Sigmoid colon (tissue), 7 donors: ENCODE measurements at places on chromosomes 4 and X. TPM values are rescaled to one million over a fixed set of nuclear protein-coding genes. Genes with fewer than 3 reads are reported as not detected.

GRCh38 chr4:174080361-174080760 lies 203.1 kb downstream of the FBXO8 start:
- H3K4me3 ChIP-seq, result no peak overlapping the region
- no peaks in the 10 kb centered on the region for H3K27me3 ChIP-seq
- H3K27ac ChIP-seq, result no peak overlapping the region
- H3K36me3 ChIP-seq, result no peaks in the 10 kb centered on the region
- peaks cover 7% of the 10 kb centered on the region for H3K4me1 ChIP-seq

SOX3 gene
- not detected for total RNA-seq

- no peaks in the 10 kb centered on the region for H3K4me1 ChIP-seq
- no peak for DNase-seq
- no peaks in the 10 kb centered on the region for H3K36me3 ChIP-seq
- H3K4me3 ChIP-seq, result no peak overlapping the region
- H3K27ac ChIP-seq, result no peak overlapping the region
- H3K27me3 ChIP-seq, result no peaks in the 10 kb centered on the region
Observed at GRCh38 chr4:153809916-153810810, 21.3 kb upstream of the SFRP2 start.

SEPSECS gene
- 7.9 TPM for total RNA-seq

TRAM1L1 gene
- 1.3 TPM for total RNA-seq

GRCh38 chr4:69058410-69059059 lies 37.7 kb upstream of the UGT2B7 start:
- H3K27me3 ChIP-seq, result no peaks in the 10 kb centered on the region
- H3K4me3 ChIP-seq, result no peak overlapping the region
- H3K4me1 ChIP-seq, result no peaks in the 10 kb centered on the region
- H3K36me3 ChIP-seq, result no peaks in the 10 kb centered on the region
- no peak for DNase-seq

- DNase-seq, result no peak
- H3K27ac ChIP-seq, result no peak overlapping the region
- H3K4me3 ChIP-seq, result no peak overlapping the region
- no peaks in the 10 kb centered on the region for H3K27me3 ChIP-seq
- H3K4me1 ChIP-seq, result no peaks in the 10 kb centered on the region
Observed at GRCh38 chr4:161704040-161704439, 459.8 kb downstream of the FSTL5 start.

DNA sequence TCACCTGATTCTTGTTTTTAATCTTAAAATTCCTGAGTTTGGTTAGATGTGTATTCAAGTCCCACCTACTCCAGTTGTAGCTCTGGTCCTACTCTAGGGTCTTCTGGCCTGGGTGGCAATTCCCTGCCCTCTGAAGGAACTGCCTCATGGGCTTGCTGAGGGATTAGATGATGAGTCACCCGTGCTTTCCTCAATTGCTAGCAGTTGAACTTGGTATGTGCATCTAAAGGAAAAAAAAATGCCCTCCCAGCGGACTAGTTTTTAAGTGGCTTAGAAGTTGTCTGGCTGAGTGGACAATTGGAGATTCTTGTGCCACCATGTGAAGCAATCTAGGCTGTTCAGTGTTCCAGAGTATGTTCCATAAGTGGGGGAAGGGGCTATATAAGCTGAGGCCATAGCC lies 127.0 kb downstream of the CCNG2 start:
- no peak overlapping the region for H3K4me3 ChIP-seq
- no peaks in the 10 kb centered on the region for H3K36me3 ChIP-seq
- no peaks in the 10 kb centered on the region for H3K4me1 ChIP-seq
- H3K27me3 ChIP-seq, result no peaks in the 10 kb centered on the region
- DNase-seq, result no peak
- no peak overlapping the region for H3K27ac ChIP-seq

ZRSR2 gene
- total RNA-seq, result 10.0 TPM

GRCh38 chrX:153507484-153508178 lies 9.8 kb upstream of the ATP2B3 start:
- no peaks in the 10 kb centered on the region for H3K36me3 ChIP-seq
- no peak overlapping the region for H3K27ac ChIP-seq
- H3K27me3 ChIP-seq, result no peaks in the 10 kb centered on the region
- peak; percentile 90 for DNase-seq
- no peaks in the 10 kb centered on the region for H3K4me1 ChIP-seq

PASD1 gene
- total RNA-seq, result not detected

DNA sequence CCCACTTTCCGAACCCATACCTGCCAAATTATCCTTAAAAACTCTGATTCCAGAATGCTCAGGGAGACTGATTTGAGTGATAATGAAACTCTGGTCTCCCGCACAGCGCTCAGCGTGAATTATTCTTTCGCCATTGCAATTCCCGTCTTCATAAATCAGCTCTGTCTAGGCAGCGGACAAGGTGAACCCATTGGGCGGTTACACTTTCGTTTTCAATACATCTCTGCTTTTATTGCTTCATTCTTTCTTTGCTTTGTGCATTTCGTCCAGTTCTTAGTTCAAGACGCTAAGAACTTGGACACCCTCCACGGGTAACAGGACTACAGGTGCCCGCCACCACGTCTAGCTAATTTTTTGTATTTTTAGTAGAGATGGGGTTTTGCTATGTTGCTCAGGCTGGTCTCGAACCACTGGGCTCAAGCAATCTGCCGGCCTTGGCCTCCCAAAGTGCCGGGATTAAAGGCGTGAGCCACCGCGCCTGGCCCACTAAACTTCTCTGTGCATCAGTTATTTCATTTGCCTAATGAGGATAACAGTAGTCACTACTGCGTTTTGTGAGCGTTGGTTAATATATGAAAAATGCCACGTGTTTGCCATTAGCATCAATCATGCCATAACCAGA lies 936 bp upstream of the PGK1 start:
- no peaks in the 10 kb centered on the region for H3K4me1 ChIP-seq
- no peak for DNase-seq
- H3K4me3 ChIP-seq, result peak overlapping the region; percentile 82
- H3K27me3 ChIP-seq, result no peaks in the 10 kb centered on the region
- H3K27ac ChIP-seq, result peak overlapping the region; percentile 86
- no peaks in the 10 kb centered on the region for H3K36me3 ChIP-seq

CXCL5 gene
- total RNA-seq, result not detected

TMPRSS11F gene
- not detected for total RNA-seq

ARAP2 gene
- 22.9 TPM for total RNA-seq

TSPAN7 gene
- total RNA-seq, result 21.0 TPM

- no peaks in the 10 kb centered on the region for H3K36me3 ChIP-seq
- no peaks in the 10 kb centered on the region for H3K4me1 ChIP-seq
- H3K27me3 ChIP-seq, result no peaks in the 10 kb centered on the region
- no peak for DNase-seq
- no peak overlapping the region for H3K27ac ChIP-seq
- no peak overlapping the region for H3K4me3 ChIP-seq
Observed at GRCh38 chr4:57374866-57375595, 264.8 kb upstream of the IGFBP7 start.

GRCh38 chr4:13261486-13262257 lies 222.5 kb downstream of the RAB28 start:
- H3K4me3 ChIP-seq, result no peak overlapping the region
- DNase-seq, result no peak
- no peak overlapping the region for H3K27ac ChIP-seq
- H3K27me3 ChIP-seq, result no peaks in the 10 kb centered on the region
- no peaks in the 10 kb centered on the region for H3K36me3 ChIP-seq

- DNase-seq, result no peak
- H3K36me3 ChIP-seq, result no peaks in the 10 kb centered on the region
- peaks cover 3% of the 10 kb centered on the region for H3K27me3 ChIP-seq
- H3K4me3 ChIP-seq, result no peak overlapping the region
- H3K4me1 ChIP-seq, result no peaks in the 10 kb centered on the region
Observed at GRCh38 chrX:151692825-151693224, 2.4 kb upstream of the PRRG3 start.

RNF128 gene
- total RNA-seq, result 0.36 TPM

CLDN34 gene
- 2.2 TPM for total RNA-seq

DNA sequence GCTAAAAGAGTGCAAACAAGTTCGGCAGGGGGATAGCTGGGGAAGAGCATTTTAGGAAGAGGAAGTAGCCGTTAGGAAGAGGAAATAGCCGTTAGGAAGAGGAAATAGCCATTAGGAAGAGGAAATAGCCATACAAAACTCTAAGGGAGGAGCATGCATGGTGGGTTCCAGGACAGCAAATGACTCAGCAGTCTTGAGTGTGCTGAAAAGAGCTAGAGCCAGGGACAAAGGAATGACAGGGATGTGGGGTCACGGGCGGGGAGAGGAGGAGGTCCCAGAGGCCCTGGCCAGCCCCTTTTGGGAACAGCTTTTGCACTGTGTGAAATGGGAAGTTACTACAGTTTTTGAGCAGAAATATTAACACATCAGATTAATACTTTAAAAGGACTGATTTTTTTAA lies 882.6 kb downstream of the TRIML1 start:
- no peak overlapping the region for H3K4me3 ChIP-seq
- no peaks in the 10 kb centered on the region for H3K36me3 ChIP-seq
- H3K27ac ChIP-seq, result no peak overlapping the region
- H3K4me1 ChIP-seq, result peaks cover 7% of the 10 kb centered on the region

GRCh38 chr4:99323756-99324155 lies 2.6 kb upstream of the ADH1B start:
- H3K36me3 ChIP-seq, result no peaks in the 10 kb centered on the region
- DNase-seq, result peak; percentile 81
- peaks cover 20% of the 10 kb centered on the region for H3K4me1 ChIP-seq
- no peak overlapping the region for H3K4me3 ChIP-seq
- H3K27me3 ChIP-seq, result no peaks in the 10 kb centered on the region

MAP7D2 gene
- total RNA-seq, result 1.4 TPM

DNA sequence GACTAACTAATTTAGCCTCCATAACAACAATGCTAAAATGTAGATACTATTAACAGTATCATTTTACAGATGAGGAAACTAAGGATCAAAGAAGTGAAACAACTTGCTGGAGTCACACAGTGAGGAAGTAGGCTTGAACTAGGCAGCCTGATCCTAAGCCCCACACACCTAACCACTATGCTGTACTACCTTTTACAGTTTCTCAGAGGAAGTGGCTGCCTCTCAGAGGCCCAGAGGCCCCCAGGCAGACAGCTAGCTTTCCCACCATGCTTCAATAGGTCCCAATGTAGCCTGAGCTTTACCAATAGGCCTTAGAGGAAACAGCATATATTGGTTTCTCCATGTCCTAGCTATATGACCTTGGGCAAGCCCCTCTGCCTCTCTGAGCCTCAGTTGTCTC lies 69.4 kb upstream of the PJA1 start:
- H3K36me3 ChIP-seq, result no peaks in the 10 kb centered on the region
- peaks cover 11% of the 10 kb centered on the region for H3K4me1 ChIP-seq
- H3K27me3 ChIP-seq, result no peaks in the 10 kb centered on the region
- H3K4me3 ChIP-seq, result no peak overlapping the region
- no peak for DNase-seq

TLL1 gene
- 7.5 TPM for total RNA-seq
